ENCODE measurements at places on chromosomes 12 and 14. TPM values are rescaled to one million over a fixed set of nuclear protein-coding genes. Genes with fewer than 3 reads are reported as not detected.
A peak's percentile ranks its signal among the peaks of the same experiment; 100 is the strongest.

Gene GPRC5D
- total RNA-seq = not detected

Gene TPH2
- total RNA-seq = 0.10 TPM

- DNase-seq = no peak
Observed at GRCh38 chr12:86623267-86623666, 367.1 kb upstream of the MGAT4C start.

GRCh38 chr12:93167841-93168492 lies 209.8 kb upstream of the NUDT4 start:
- DNase-seq = peak; percentile 51

DNA sequence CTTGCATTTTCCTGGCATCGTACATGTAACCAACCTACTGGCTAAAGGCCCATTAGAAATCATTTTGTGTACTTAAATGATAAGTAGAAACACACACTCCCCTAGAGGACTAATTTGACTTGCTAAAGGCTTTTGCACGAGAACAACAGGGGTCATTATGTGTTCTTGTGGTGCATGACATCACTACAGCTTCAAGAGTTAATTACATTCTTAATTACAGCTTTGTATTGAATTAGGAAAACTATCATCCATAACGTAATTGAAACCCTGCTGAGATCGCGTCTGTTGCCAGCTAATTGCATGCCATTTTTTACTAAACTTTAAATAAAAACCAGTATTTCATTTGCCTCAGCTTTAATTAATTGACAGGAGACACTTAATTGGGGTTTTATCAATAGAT lies 51.4 kb downstream of the TMEM132C start:
- peak; percentile 16 for DNase-seq

DNA sequence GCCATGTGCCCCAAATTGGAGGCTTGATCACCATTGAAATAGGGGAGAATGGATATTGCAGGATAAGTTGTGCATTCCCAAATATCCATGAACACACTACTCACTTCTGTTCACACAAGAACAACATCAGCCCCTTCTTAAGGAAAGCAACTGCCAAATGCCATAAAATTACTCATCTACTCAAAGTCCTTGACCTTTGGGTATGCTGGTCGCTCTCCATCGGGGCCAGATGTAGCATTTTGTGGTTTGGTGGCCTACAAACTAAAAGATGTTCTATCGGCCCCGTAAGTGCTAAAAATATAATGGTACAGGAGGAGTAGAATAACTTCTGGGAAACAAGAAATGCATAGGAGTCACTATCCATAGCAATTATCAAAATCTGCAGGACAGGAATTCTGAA lies 362.6 kb downstream of the AEBP2 start:
- no peak for DNase-seq

Gene GDF3
- not detected for total RNA-seq

- DNase-seq = peak; percentile 21
Observed at GRCh38 chr14:96804895-96805294, 7.7 kb downstream of the VRK1 start.

- DNase-seq = peak; percentile 32
Observed at GRCh38 chr12:71694099-71694820, 8.4 kb downstream of the TMEM19 start.

Gene CLEC4C
- not detected for total RNA-seq

Gene KLRF1
- total RNA-seq = 0.51 TPM

DNA sequence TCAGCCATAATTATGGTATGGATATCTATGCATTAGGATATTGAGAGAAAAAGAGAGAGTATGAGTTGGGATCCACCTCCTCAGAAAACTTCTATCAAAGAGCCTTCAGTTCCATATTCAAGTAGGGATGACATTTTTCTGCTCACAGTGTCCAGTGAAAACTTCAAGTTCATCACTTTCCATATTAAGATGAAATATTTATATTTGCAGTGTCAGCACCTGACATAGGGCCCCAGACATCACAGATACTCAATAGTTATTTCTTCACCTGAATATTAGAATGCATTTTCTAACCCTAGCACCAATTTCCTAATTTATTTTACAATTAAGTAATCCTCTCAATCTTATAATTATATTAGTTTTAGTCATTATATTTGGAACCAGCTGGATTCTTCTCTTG lies 318.0 kb upstream of the MGAT4C start:
- no peak for DNase-seq

- no peak for DNase-seq
Observed at GRCh38 chr12:11026118-11026517, 3.7 kb upstream of the TAS2R19 start.

Gene DPPA3
- not detected for total RNA-seq

Gene DBX2
- total RNA-seq = 0.21 TPM

Gene MSRB3
- total RNA-seq = 67.8 TPM

DNA sequence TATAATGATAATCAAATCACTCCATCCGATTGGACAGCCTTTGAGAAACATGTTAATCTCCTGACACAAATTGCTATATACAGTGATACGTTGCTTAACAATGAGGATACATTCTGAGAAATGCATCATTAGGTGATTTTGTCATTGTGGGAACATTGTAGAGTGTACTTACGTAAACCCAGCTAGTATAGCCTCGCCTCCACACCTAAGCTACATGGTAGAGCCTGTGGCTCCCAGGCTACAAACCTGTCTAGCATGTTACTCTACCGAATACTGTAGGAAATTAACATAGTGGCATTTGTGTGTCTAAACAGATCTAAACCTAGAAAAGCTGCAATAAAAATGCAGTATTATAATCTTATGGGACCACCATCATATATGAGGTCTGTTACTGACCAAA lies 128.6 kb upstream of the PWP1 start:
- DNase-seq = no peak

DNA sequence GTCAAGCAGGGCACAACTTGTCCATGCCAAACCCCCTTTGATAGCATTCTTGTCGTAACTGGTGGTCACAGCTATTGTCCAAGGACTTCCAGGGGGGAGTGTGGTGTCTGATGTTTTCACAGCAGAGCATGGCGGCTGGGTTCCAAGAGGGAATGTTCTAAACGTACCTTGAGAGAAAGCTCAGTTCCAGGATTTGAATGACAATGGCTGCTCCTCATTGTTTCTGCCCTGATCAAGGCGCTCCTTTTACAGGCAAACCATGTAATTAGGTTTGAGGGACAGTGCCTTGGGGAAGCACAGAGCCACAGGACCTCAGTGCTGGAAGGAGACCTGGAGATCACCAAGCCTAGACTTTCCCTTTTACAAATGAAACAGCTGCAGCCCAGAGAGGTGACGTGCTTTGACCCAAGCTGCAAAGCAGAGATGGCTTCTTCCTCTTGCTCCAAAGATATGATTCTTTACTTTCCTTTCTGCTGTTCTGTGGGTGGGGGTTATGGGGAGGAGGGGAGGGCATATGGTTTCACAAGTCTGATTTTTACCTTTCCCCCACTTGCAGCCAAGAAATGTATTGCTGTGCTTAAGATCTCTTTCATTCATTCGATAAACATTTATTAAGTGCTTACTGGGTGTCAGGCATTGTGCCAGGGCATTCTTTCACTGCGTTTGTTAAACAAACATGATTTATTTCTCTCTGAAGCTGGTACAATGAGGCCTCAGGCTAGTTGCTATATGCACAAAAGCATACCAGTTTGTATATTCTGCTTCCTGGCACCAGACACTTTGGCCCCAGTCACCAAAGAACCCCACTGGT lies 172.8 kb downstream of the KTN1 start:
- DNase-seq = peak; percentile 40

Gene DDX51
- 6.9 TPM for total RNA-seq

- peak; percentile 68 for DNase-seq
Observed at GRCh38 chr12:12837025-12837812, 24.1 kb downstream of the DDX47 start.

Gene SAMD15
- total RNA-seq = 0.51 TPM

Gene ASCL4
- total RNA-seq = not detected

Gene LPCAT3
- 13.1 TPM for total RNA-seq

- no peak for DNase-seq
Observed at GRCh38 chr14:72737560-72737943, 156.3 kb downstream of the DPF3 start.

- no peak for DNase-seq
Observed at GRCh38 chr12:91722072-91722471, 423.6 kb downstream of the BTG1 start.

DNA sequence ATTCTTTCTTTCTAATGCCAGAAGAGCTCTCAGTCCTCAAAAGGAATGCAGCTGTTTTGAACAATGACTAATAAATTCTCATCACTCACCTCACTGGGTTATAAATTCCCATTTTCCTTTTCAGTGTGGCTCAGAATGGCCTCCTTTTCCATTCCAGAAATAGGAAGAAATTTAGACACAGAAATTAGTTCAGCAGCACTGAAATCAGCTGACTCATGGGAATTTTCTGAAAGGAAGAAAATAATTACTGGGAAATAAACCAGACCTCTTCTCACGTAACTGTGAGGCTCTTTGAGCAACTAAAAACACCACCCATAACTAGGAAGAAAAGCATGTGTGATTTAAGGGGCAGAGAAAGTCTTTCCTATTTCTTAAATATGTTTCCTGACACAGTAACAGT lies 23.8 kb downstream of the CD163 start:
- DNase-seq = peak; percentile 44

Gene FSCB
- total RNA-seq = 0.10 TPM

Gene FAM181A
- total RNA-seq = 0.31 TPM

Gene CCDC196
- total RNA-seq = not detected

- no peak for DNase-seq
Observed at GRCh38 chr12:9135903-9136310, 20.2 kb upstream of the A2M start.

DNA sequence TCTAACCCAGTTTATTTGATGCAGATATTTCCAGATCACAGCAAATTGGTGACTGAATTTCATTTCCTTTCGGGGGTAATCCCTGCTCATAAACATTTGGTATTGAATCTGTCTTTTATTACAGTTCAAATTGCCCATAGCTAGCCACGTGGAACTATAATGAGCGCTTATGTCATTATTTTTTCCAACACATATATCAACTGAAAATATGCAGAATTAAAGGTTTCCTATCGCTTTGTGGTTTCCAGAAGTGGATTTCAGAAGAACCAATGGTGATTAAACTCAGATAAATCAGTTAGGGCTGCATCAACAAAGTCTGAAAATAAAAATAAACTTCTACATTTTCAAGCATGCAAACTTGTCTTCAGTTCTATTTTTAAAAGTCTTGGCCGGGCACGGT lies 111.9 kb downstream of the PIK3C2G start:
- DNase-seq = no peak

DNA sequence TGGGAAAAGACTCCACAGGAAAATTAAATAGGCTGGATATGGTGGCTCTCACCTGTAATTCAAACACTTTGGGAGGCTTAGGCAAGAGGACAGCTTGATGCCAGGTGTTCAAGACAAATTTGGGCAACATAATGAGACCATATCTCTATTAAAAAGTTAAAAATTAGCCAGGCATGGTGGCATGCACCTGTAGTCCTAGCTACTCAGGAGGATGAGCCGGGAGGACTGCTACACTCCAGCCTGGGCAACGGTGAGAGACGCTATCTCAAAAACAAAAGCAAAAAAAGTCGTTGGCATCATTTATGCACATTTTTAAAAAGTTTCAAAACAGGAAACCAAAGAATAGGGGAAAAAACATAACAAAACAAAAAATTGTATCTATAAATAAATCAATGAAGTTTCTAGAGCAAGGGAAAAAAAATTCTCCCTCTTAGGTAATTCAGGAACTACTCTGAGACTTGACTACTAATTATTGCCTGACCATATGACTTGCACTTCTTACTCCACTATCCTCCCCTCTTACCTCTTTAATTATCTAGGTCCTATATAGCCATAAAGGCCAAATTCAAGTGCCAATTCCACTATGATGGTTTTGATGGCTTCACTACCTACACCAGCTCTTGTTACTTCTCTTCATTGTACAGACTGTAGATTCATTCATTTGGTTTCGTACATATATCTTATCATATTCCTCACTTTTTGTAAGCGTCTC lies 1.6 kb downstream of the METTL3 start:
- no peak for DNase-seq

Gene TAS2R31
- 17.7 TPM for total RNA-seq

Gene NEUROD4
- total RNA-seq = not detected
